ENCODE measurements at places on chromosomes 2 and 18.

DNA sequence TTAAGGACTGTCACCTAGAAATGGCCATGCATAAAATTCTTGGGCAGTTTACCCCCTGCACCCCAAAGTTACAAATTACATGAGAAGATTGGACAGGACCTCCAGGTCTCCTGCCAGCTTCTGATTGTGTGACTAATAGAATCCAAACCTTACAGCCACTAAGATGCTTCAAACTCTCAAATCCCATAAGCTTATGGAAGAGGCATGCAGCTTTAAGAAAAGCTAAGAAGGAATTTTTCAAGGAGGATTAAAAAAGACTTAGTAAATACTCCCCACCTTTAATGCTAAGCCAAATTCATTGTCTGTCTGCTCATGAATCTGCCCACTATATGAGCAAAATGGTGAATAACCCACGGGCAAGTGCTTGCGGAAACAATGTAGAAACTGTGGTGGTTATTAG is 86.3 kb downstream of the MAIP1 start:
- DNase-seq, result no peak

DNA sequence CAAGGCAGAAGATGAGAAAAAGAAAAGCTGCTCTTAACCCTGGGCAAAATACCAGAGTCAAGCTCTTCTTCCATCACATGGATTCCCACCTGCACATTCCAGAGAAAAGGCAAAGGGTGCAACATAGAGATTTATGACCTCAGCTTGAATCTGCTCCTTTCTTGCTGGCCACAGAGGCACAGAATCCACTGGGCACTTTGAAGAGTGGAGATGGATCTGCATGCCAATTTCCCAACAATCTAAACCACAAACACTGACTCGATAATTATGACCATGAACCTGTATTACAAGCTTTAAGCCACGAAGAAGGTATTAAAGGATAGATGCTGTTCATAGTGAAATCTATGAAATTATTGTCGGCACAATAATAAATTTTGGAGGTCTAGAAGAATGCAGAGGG is 237.3 kb downstream of the PID1 start:
- no peak for DNase-seq

DNA sequence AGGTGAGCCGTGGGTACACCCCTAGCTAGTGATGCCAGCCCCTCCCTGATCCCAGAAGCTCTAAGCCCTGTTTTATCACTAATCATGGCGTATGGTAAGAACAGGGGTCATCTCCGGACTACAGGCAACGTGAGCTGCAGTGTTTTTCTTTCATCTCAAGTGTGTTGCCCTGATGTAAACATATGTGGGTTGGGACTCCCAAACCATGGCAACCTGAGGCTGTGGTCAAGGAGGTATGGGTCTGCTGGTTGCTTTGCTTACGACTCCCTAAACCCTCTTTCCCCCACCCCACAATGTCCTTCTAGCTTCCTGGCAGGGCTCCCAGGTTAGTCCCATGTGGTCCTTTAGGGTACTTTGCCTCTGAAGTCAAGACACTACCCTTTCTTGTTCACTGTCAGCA is 53.6 kb upstream of the AFF3 start:
- no peak for DNase-seq

DNA sequence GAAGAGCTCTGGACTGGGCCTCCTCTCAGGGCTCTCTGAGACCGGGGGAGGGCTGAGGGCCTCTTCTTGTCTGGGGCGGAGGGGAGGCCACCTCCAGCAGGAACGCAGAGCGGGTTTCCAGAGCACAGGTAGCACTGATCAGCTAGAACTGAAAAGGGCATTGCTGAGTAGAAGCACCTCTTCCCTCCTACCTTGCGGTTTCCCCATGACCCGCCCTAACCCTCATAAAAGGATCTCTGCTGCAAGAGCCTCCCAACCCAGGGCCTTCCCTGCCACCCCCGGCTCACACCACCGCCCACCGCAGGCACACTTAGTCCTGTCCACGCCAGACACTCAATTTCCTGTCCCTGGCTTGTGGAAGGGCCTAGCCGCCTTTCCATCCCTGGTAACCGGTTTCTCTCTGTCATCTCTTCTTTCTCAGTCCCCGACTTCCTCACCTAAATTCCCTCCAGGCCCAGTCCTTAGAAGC is 966 bp downstream of the ADCY3 start:
- DNase-seq, result no peak

- DNase-seq, result no peak
Observed at GRCh38 chr2:439556-440402, 151.9 kb upstream of the ALKAL2 start.

DNA sequence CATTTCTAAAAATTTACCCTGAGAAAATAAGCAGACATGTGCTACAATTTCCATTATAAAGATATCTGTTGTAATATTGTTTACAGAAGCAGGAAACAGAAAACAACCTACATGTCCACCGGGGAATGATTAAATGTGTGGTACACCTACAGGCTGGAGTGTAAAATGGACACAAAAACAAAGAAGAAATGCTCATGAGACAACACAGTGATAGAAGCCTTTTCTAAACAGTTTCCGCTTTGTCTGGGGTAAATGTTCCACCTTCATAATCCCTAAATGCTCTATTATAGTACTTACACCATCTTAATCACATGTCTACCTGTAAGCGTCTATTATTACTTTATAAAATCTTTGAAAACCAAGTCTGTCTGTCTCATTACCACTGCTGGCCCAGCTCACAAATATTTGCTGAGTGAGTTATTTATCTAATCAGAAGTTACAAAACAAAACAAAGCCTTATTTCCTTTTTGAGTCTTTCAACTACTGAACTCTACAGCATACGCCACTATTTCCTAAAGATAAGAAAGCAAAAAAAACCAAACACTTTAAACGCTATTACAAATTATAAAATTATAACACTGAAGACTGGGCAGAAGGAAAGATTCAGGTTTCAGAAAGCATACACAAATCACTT is 95.3 kb downstream of the PIGN start:
- no peak for DNase-seq

GRCh38 chr2:8594731-8595427 is 87.0 kb upstream of the ID2 start:
- DNase-seq, result no peak

DNA sequence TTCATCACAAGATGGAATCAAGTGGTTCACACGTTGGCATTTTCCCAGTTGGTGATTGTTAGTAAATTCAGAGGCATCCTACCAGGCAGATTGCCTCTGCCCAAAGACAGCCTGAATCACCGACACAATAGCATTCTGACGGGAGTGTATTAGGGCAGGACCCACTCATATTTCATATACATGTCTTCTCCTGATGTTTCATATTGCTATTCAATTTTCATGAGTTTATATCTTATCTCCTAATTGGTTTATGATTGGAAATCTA is 14.5 kb upstream of the BMP10 start:
- no peak for DNase-seq

DNA sequence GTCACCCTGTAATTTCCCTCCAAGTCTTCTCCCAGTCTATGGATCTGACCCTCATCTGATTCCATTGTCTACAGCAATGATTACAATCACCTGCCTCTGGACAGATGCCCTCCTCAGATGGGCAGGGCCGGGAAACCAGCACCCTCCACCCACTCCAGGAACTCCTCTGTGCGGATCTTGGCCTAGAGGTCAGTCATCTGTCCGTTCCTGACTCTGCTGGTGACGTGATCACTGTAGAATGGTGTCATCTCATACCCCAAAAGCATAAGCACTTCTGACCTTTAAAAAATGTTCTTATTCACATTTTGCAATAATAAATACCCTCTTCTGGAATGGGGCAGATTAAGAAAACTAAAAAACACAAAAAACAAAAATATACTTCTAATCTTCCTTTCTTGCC is 29.5 kb upstream of the BZW1 start:
- DNase-seq, result no peak

DNA sequence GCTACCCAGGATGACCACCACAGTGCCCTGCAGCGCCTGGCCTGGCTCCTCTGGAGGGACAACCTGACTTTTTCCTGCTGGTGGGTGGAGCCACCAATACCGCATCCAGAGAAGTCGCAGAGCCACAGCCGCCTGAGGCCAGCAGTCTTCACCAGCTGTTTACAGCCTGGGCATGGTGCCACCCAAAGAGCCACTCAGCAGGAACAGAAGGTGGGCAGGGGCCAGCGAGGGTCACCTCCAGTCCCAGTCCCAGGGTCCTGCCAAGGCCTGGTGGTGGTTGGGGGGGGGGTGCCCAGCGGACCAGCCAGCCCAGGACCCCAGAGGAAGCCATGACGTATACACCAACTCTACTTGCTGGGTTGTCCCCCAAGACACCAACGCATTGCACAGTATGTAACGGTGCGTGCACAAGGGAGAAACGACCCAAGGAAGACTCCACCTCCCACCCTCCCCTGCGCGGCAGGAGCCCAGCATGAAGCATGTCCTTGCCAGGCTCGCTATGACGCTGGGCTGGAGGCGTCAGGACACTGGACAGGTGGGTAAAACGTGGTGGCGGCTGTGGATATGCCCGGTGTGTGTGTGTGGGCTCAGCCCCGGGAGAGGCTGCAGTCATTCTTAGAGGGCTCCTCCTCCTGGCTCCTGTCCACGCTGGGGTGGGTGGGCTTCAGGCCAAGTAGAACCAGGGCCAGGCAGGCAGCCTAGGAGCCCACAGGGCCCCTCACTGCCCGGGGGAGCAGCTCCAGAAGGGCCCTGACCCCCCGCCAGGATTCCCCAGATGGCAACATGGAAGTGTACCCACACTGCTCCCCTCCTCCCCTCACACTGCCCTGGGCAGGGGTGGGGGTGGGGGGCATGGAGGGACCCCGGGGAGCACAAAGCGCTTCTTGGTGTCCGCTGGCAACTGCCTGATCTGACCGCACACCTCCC is 49.3 kb downstream of the HS6ST1 start:
- no peak for DNase-seq

GRCh38 chr18:44945888-44946401 is 265.3 kb downstream of the SETBP1 start:
- DNase-seq, result no peak

- no peak for DNase-seq
Observed at GRCh38 chr2:69581774-69582581, 61.6 kb downstream of the AAK1 start.

DNA sequence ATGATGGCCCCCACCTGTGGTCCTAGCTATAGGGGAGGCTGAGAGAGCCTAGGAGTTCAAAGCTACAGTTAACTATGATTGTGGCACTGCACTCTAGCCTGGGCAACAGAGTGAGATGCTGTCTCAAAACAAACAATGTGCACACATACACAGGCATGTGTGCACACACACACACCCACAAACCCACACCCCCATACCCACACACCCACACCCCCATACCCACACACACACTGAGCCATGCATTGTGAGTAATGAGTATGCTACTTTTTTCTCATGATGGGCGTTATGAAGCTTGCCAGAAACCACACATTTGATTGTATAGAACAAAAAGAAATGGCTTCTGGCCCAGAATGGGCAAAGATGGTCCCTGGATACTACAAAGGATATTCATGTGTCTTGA is 691.1 kb downstream of the SLC4A3 start:
- no peak for DNase-seq

DNA sequence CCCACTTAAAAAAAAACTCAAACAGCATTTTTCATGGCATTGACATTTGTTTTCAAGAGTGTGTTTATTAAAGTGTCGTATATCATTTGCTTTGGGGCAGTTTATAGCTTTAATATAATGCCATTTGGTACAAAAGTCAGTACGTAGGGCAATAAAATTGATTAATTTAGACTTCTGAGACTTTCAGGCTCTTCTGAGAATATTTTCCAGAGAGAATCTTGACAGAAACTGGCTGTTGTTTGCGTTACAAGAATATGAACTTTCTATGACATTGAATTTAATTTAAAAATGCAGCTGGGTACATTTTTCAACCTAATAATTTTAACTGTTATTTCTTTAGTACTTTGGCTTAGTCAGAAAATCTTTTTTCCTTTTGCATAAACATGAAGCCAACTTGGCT is 98.9 kb downstream of the RNF144A start:
- no peak for DNase-seq

DNA sequence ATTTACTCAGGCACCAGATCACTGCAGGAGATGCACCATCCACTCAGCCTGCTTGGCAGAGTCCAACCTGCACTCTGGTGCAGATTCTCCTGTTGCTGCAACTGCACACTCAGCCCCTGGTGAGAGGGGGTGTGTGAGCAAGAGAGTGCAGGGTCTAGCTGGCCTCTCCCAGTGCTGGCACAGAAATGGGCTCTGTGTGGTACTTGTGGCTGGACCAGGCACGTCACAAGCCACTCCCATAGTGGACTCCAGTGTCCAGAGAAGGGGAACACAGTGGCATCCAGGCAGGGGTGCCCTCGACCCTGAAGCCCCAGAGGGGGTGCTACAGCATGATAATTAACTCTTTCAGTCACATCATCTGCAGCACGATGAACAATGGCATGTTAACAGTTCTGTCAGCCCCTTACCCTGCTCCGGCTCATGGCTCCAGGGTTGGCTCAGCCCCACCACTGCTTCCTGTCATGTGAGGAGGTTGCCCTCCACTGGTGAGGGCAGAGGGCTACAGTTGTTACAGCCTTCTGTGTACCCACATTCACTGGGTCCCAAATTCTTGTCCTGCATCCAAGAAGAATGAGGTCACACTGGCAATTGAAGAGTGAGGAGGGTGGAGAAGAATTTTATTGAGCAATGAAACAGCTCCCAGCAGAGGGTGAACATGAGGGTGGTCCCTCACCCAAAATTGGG is 135.7 kb downstream of the EVA1A start:
- DNase-seq, result no peak

DNA sequence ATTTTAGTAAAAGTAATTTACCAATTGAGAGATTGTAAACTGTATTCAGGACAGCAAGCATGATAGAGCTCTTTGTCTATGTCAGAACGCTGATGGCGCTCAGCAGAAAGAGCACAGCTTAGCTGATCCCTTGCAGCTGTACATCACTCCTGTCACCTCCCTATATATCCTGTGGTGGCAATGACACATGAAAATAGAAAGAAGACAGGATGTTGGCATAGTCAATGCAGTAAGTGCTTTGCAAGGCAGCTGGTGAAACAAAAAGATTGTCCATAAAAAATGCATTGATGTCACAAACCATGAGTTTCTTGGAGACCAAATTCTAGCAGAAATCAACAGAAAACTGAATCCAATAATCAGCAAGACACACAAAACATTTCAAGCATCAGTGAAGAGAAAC is 221.5 kb downstream of the RIT2 start:
- DNase-seq, result no peak

DNA sequence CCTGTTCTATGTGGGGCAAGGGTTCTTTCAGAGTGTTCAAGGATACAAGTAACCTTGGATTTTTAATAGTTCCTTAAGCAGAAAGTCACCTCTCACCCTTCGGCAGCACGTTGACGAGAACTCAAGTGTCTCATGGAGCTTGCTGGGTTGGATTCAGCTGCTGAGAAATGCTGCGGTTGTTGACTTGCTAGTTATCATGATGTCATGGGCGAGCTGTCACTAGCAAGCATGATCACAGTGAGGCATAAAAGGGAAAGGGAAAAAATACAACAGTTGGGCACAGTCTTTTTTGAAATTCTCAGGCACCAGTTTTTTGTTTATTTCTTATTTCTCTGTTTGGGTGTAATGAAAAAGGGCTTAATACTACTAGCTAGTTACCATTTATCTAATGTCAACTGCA is 53.2 kb downstream of the ADCYAP1 start:
- no peak for DNase-seq

DNA sequence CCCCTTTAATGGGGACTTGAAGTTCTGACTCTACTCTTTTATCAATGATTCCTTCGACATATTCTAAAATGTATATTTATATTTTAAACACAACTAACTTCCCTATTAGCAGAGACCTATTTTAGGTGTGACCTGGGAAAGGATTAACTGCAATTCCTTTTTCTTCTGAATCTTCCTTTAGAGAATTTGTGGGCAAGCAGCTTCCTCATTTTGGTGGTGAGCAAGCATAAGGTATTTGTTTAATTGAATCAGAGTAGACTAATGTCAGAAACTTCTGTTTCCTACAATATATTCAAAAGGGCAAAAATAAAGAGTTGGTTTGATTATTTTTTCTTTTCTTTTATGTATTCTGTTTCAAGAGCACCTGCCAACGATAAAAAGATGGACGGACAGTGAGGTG is 237.0 kb downstream of the IKZF2 start:
- no peak for DNase-seq

Measured in fibroblast of the conjunctiva (primary cell).